Kidney (tissue), 22 donors: ENCODE measurements at places on chromosomes 1 and 21.

DNA sequence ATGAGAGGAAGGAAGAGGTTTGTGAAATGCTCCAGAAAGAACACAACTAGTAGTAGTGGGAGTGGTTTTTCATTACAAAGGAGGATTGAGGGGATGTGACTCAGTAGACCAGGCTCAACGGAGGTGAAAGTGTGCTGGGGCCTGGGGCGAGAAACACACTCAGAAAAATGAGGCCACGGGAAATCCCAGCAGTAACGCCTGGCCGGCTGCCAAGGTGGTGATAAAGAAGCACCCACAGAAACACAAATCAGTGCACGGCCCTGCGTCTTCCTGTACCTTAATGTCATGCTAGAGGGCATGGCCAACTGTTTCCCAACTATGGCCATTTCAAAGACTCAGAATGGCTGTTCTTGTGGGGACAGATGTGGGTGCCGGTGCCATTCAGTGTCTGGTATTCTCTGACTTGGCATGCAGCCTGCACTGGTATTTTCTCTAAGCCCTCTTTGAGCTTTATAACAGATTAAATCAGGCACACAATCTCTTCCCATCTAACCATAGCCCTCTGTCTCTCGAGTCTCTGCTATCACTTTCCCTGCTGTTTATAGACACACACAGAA lies 38.2 kb downstream of the URB2 start:
- DNase-seq, result no peak
- H3K27me3 ChIP-seq, result no peaks in the 10 kb centered on the region
- H3K4me3 ChIP-seq, result no peak overlapping the region
- H3K27ac ChIP-seq, result no peak overlapping the region

- peaks cover 28% of the 10 kb centered on the region for H3K4me1 ChIP-seq
- peak overlapping the region; percentile 77 for H3K27ac ChIP-seq
- DNase-seq, result peak; percentile 83
- H3K27me3 ChIP-seq, result peaks cover 2% of the 10 kb centered on the region
- H3K4me3 ChIP-seq, result peak overlapping the region; percentile 73
Observed at GRCh38 chr1:151993084-151993733, 450 bp downstream of the S100A10 start.

DNA sequence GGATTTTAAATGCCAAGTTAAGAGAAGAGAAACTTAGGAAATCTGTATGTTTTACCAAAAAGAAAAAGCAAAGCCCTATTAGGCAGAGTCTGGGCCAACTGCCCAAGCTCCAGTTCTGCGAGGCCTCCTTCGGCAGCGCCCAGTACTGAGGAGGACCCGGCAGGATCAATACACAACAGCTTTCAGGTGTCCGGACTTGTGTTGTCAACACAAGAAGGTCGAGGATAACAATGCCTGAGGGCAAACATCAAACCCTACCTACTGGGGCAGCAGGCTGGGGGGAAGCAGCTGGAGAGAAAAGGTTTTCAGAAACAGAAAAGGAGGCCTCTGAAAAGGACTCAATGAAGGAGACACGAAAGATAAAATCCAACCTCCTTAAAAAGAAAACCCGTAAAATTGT lies 98.1 kb upstream of the GJB5 start:
- H3K4me1 ChIP-seq, result no peaks in the 10 kb centered on the region
- no peak overlapping the region for H3K4me3 ChIP-seq
- no peak overlapping the region for H3K27ac ChIP-seq

GRCh38 chr21:42315296-42315891 lies at the start of gene TFF3:
Gene TFF3, minus strand, starts transcription at chr21:42315409. Its CDS starts 35 bp downstream, at chr21:42315374.
- no peaks in the 10 kb centered on the region for H3K36me3 ChIP-seq
- H3K4me3 ChIP-seq, result no peak within 1 kb of the TSS
- DNase-seq, result peak; percentile 89
- H3K4me1 ChIP-seq, result no peaks in the 10 kb centered on the region

- no peak overlapping the region for H3K4me3 ChIP-seq
- DNase-seq, result no peak
- no peaks in the 10 kb centered on the region for H3K36me3 ChIP-seq
- H3K4me1 ChIP-seq, result peaks cover 21% of the 10 kb centered on the region
- no peaks in the 10 kb centered on the region for H3K27me3 ChIP-seq
Observed at GRCh38 chr1:47194311-47194710, 4.5 kb upstream of the PDZK1IP1 start.

- no peaks in the 10 kb centered on the region for H3K4me1 ChIP-seq
- no peak overlapping the region for H3K27ac ChIP-seq
- H3K36me3 ChIP-seq, result peaks cover 13% of the 10 kb centered on the region
Observed at GRCh38 chr1:145740269-145740668, 21.0 kb downstream of the CD160 start.

- H3K36me3 ChIP-seq, result no peaks in the 10 kb centered on the region
- DNase-seq, result no peak
- no peak overlapping the region for H3K4me3 ChIP-seq
- no peaks in the 10 kb centered on the region for H3K4me1 ChIP-seq
- no peak overlapping the region for H3K27ac ChIP-seq
Observed at GRCh38 chr1:3247521-3248121, 178.6 kb downstream of the PRDM16 start.

DNA sequence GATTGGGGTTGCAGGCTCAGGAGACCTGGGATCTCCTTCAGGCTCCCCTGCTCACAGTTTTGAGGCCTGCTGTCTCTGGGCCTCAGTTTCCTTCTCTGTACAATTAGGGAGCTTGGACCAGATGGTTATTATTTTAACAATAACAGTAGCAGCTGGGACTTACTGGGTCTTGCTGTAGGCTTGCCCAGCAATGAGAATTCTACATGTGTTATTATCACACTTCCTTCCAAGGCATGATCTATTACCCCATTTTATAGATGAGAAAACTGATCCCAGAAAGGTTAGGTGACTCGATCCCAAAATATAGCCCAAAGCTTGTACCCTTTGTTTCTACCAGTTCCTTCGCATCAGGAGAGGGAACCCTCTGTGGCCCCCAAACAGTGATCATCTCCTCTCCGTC lies 153.8 kb downstream of the PTPRU start:
- H3K27ac ChIP-seq, result no peak overlapping the region
- no peaks in the 10 kb centered on the region for H3K36me3 ChIP-seq
- H3K27me3 ChIP-seq, result no peaks in the 10 kb centered on the region
- H3K4me1 ChIP-seq, result no peaks in the 10 kb centered on the region
- no peak overlapping the region for H3K4me3 ChIP-seq
